Mesenchymal stem cell (in vitro differentiated cells and primary cell): ENCODE measurements at places on chromosomes 11 and 22.

DNA sequence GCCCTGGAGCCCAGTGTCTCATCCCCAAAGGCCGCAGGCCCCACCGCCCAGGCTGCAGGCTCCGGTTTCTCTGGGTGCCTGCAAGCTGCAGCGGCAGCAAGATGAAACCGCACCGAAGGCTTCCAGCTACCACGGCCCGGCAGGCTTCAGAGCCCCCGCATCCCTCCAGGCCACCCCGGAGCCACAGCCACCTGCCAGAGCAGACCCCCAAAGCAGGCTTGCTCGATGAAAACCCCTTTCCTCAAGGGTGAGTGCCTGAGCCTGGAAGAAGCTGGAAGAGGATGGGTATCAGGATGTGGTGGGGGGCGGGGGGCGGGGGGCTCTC lies 24.5 kb upstream of the GNB1L start:
- no peak for DNase-seq

- no peak for DNase-seq
These were observed 1.3 kb upstream of the INSC start for GRCh38 chr11:15113381-15113780.

- DNase-seq, result peak; percentile 55
These were observed 20.9 kb upstream of the NARS2 start for GRCh38 chr11:78595436-78596130.

DNA sequence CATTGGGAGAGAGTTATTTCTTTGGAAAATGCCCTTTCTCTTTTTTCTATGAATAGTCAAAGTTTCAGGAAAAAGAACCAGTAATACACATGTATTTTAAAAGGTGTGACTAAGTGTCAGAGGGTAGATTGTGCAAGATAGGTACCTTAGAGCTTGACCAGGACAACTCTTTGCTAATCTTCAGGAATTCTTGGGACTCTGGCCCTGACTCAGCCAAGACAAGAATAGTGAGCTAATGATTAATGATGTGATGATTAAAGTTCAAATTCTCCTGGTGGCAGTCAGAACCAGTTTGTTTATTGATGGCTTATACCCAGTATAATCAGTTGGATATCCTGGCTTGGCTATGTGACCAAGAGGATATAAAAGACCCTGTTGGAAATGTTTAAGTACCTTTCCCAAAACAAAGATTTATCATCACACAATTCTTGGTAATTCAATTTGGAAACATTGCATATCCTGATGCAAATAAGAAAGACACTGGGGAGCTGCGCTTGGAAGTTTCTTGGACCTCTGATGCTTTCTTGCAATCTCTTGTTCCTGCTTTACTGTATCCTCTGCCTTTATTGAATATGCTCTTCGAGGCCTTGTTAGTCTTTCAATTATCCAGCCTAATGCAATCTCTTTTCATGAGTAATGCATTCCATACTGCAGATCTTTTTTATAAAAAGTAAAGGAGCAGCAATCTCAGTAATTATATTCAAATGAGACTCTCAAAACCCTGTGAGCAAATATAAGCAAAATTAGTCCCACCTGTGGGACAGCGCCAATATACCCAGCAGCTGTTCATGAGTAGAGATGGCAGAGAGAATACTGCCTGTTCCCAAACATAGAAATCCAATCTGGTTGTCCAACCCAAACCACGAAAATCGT lies 48.0 kb upstream of the CEP126 start:
- DNase-seq, result peak; percentile 64

GRCh38 chr11:15649371-15650104 lies 534.8 kb downstream of the INSC start:
- peak; percentile 73 for DNase-seq

- no peak for DNase-seq
These were observed 7.1 kb downstream of the VSIG10L2 start for GRCh38 chr11:125952973-125953372.

GRCh38 chr22:20038574-20038973 lies 17.7 kb downstream of the TANGO2 start:
- no peak for DNase-seq

GRCh38 chr11:70575396-70576060 lies 177.2 kb downstream of the CTTN start:
- DNase-seq, result no peak

- DNase-seq, result peak; percentile 22
These were observed 26.0 kb downstream of the IL10RA start for GRCh38 chr11:118012083-118012669.

DNA sequence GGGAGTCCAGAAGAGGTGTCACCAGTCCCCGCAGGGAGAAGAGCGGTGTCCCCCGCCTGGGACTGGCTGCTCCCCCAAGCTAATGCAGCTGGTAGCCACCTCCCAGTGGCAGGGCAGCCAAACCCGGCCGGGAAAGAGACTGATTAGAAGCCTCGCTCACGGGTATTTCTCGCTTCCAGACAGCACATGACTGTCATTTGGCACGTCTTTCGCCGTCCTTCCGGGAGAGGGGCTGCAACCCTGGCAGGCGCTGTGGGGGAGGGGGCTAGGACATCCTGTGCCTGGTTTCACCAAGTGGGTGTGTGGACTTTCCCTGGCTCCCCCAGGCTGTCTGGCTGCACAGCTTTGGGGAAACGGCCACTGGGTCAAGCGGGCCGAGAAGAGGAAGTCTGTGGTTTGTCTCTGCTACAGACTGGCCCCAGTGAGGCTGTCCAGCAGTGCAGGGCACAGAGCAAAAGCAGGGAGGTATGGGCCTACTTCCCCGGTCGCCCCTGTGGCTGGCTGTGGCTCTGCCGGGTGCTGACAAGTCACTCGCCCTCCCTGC lies 3.8 kb downstream of the CD81 start:
- peak; percentile 59 for DNase-seq
